ENCODE measurements at places on chromosomes 4 and X.

- no peak for DNase-seq
Measured at GRCh38 chr4:104740161-104740560, 245.5 kb upstream of the CXXC4 start.

DNA sequence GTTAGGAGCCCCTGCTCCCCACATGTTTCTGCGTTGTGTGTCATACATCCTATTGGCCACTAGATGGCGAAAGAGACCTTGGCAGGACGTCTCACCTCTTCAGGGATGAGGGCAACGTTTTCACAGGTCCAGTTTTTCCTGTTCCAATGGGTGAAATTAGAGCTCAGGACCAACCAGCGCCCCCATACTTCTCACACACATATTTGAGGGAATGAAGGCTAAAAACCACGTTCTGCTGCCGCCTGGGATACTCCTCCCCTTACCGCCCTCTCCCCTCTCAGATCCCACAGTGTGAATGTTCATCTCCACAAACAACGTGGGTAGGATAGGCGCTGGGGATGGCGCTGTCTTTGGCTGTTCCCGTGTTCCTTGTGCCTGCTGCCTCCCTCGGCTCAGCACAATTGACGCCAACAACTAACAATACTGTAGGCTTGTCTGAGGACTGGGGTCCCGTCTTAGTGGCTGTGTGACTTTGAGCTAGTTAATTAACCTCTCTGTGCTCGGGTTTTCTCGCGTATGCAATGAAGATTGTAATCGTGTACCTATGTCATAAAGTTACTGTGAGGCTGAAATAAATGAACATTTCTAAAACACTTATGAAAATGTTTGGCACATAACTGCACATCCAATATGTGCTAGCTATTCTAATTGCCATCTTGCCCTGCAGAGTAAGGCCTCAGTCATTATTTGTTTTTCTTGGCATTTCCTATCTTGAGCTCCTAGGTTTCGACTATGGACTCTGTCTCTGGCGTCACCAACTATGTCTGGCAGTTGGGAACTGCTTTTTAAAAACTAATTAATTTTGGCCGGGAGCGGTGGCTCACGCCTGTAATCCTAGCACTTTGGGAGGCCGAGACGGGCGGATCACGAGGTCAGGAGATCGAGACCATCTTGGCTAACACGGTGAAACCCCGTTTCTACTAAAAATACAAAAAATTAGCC lies 181.3 kb upstream of the STK26 start:
- peak; percentile 61 for DNase-seq

DNA sequence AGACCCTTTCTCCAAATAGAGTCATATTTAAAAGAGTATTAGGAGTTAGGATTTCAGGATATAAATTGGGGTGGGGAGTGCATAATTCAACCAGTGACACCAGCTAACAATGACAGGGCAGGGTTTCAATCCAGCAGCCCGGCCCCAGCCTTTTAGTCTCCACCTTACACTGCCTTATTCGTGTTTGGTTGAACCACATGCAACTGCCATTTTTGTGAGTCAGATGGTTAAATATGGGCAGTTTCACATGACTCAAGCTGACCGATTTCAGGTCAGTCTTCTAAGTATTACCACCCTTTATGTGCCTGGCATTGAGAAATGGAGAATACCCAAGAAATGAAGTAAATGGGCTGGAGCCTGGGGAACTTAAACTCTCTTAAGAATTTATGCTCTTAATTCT lies 102.8 kb downstream of the STOX2 start:
- DNase-seq = peak; percentile 58

GRCh38 chrX:96464880-96465558 lies 219.6 kb upstream of the DIAPH2 start:
- DNase-seq = no peak

GRCh38 chrX:14825851-14826250 lies 47.0 kb downstream of the FANCB start:
- no peak for DNase-seq

GRCh38 chr4:92825791-92826190 lies 522.0 kb downstream of the GRID2 start:
- DNase-seq = no peak

DNA sequence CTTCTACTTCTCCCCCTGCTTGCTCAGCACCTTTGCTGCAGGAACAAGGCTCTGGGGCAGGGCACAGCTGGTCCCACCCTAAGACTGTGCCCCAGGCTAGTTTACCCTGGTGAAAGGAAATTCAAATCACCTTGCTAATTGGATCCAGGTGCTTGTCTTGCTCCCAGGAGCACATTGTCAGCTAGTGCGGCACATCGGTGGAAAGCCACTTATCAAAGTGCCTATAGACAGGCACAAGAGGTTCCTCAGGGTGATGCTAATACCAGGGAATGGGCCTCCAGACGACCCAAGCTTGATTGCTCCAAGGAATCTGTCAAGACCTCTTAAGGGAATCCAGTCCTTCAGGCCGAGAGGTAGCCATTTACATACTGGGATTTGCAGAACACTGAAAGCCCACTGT lies 64.5 kb upstream of the PRPS1 start:
- no peak for DNase-seq

DNA sequence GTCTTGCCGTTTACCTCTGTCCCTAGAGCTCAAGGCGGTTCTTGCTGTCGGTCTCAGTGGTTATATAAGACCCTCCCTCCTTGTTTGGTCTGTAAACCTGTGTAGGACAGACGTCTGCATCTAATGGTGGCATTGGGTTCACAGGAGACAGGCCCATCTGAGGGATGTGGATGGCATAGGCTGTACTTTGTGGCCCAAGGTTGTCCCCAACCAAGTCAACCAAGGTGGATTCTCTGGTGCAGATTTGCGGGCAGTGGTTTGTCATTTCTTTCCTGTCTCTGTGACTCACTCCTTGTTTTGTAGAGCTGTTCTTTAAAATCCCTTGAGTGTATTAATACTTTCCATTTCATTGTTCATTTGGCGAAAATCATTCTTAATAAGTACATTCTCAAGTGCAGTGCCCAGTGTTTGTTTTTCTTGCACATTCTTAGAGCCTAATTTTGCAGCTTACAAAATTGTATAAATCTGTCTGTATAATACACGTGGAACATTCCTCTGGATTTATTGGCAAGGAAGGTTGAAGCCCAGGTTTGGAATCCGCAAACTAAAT lies 68.0 kb upstream of the TLR2 start:
- no peak for DNase-seq

GRCh38 chr4:105634402-105635080 lies 73.9 kb downstream of the INTS12 start:
- DNase-seq = no peak

GRCh38 chrX:110006821-110007375 lies 4.0 kb downstream of the TMEM164 start:
- peak; percentile 28 for DNase-seq

DNA sequence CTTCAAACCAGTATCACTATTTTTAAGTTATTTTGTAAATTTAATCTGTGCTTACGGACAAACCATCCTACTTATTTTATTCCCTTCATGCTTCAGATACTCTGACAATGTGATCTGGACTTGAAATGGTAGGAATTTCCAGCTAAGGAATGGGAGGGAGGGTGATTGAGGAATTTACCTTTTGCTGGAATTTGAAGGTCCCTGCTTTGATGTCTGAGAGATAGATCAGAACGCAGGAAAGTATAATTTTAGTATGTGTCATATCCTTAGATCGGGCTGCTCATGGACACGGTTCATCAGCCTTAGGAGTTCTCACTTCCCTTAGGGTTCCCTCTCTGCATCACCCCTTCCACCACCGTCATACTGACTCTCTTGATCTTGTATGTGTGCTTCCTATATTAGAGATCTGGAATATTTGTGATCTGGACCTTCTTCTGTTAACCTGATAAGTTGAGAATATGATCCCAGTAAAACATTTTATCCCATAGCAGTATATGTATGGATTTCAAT lies 16.8 kb downstream of the OCRL start:
- peak; percentile 66 for DNase-seq

DNA sequence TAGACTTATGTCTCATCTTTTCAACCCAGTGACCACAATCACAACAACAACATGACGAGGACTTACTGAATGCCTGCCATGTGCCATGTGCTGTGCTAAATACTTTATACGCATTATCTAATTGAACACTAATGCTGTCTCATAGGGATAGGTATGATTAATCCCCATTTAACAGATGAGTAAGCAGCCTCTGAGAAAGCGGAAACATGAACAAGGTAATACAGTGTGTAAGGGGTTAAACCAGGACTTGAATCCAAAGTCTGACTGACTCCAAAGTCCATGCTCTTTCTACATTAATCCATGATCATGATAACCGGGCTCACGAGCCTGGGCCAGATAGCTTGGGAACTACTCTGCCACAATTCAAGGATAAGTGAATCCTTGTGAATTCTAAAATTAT lies 105.3 kb upstream of the MBNL3 start:
- DNase-seq = peak; percentile 66

- DNase-seq = no peak
Measured at GRCh38 chr4:154368060-154368459, 123.5 kb downstream of the DCHS2 start.

- DNase-seq = no peak
Measured at GRCh38 chr4:36771411-36772153, 473.0 kb upstream of the NWD2 start.

DNA sequence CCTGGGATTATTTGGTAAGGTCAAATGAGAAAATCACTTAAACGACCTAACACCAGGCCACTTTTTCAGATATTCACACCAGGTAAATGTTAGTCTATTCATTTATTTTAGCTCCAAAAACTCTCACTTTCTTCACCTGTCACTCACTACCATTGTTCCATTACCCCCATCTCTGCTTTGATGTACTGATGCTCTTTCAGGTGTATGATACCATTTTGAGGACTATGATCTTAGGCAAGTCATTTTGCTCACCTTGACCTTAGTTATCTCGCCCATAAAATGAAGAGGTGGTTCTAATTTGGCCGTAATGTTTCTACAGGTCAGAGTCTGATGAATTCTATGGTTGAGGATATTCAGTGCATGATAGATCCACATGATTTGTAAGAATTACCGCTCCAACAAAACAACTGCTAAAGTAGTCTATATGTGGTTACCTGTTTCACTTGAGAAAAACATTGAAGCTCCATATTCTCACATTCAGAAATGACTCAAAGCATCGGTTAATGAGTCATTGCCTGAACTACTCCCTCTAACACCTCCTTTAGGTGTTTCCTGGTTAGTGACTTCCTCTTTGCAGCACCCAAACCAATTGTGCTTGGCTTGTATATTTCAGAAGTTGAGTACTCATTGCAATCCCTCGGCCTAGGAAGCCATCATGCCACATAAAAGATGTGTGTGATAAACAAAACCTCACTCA lies 4.5 kb downstream of the DTHD1 start:
- DNase-seq = peak; percentile 79

DNA sequence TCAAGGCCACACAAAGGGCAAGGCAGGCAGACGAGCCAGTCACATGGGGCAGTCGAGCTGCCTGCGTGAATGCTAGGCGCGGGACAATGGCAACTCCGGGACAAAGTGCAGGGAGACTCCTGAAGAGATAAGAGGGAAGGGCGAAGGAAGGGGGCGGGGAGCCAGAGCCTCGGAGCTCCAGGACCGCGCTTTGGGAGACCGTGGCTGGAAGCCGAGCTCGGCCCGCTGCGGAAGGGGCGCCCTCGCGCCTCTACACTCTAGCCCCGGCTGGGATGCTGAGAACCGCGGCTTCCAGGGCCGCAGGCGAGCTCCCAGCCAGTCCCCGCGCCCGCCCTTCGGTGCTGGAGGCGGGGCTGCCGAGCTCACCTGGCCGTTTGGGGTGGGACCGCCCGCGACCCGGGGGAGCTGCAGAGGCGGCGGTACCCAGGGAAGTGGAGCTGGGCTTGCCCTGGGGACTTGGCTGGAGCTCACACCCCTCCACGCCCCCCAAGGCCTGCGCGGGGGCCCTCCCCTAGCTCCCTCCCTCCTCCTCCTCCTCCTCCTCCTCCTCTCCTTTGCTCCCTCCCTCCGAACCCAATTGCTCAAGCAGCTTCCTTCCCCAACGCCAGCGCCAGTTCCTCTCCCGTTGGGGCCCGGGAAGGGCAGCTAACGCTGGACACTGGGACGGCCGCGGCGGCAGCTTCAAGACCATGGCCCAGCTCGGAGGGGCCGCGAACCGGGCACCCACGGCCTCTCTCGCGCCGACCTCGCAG lies at the start of gene SOWAHD:
Gene SOWAHD, plus strand, starts transcription at position 610 of the 752 bp plus-strand sequence. Its CDS starts 80 bp downstream, at position 690.
- peak; percentile 24 for DNase-seq

DNA sequence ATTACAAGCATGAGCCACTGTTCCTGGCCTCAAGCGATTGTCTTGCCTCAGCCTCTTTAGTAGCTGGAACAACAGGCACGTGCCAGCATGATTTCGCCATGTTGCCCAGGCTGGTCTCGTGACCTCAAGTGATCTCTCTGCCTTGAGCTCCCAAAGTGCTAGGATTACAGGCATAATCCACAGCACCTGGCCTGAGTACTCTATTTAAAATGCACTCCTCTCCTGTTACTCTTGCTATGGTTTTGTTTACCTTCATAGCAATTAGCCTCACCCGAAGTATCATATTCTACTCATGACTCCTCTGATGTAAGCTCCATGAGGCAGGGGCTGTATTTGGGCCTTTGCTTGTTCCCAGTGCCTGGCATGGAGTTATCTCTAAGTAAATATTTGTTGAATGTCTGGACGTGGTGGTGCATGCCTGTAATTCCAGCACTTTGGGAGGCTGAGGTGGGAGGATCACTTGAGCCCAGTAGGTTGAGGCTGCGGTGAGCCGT lies 92.5 kb upstream of the SLC34A2 start:
- DNase-seq = peak; percentile 42

- DNase-seq = no peak
Measured at GRCh38 chr4:38067499-38067898, 107.3 kb downstream of the PTTG2 start.

DNA sequence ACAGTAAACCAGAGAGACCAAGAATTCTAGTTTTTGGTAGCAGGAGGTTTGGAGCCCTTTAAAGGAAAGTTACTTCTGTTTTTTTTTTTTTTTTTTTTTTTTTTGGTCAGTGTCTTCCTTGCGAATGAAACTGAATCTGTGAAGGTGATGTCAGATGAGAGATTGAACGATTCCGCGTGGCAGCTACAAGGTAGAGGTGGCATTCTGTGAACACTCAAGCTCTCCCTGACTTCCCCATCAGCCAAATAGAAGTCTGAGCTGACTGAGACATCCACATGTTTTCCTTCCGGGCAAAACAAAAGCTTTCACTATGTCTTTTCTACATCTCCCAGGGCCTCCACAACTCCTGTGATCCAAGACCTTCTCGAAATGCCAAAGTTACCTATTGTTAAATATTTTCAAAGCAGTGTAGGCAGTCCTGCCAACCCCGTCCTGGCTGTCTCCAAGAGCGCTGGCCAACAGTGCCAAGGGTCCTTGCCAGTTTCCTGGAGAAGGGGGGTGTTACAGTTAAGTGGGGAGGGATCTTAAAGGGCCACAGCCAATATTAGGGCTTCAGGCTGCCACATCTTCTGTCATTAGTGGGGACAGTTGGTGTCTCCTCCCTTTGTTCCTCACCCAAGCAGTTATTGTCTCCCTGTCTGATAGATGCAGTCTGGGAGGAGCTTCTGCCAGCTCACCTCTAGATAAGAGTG lies 102.9 kb upstream of the SLC34A2 start:
- DNase-seq = peak; percentile 29

- DNase-seq = no peak
Measured at GRCh38 chr4:106401157-106401556, 32.6 kb upstream of the GIMD1 start.

- no peak for DNase-seq
Measured at GRCh38 chrX:97539970-97540519, 656.3 kb downstream of the RPA4 start.

- DNase-seq = peak; percentile 1
Measured at GRCh38 chrX:50942471-50942870, 31.9 kb downstream of the BMP15 start.

GRCh38 chr4:160044693-160045092 lies 941.8 kb downstream of the RAPGEF2 start:
- DNase-seq = no peak
